NCI-H526 treated with DMSO at 0.1 percent for 48 hours (cell line): ENCODE measurements at places on chromosomes 6 and 20.

GRCh38 chr20:62067547-62068260 is 2.0 kb upstream of the TAF4 start:
- no peak for DNase-seq

GRCh38 chr6:145798530-145798929 is 16.1 kb downstream of the FBXO30 start:
- no peak for DNase-seq

DNA sequence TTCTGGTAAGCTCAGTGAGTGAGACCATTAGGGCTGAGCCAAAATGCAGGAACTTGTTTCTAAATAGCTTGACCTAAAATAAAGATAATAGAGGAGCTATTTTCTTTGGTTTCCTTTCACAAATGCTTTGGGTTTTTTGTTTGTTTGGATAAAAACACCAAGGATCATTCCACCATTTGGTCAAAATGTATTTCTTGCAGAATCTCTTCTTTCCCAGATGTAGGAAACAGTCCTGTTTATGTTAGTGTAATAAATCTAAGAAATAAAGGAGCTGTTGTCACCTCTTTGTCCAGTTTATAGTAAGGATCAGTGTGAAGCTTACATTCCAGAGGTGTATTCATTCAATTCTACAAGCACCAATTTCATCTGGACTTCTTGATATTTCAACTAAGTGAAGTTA is 297.8 kb downstream of the GJA1 start:
- DNase-seq = no peak

GRCh38 chr20:38889792-38890496 is 36.3 kb upstream of the FAM83D start:
- peak; percentile 41 for DNase-seq

GRCh38 chr6:43171707-43172103 is 636 bp downstream of the SRF start:
- no peak for DNase-seq

DNA sequence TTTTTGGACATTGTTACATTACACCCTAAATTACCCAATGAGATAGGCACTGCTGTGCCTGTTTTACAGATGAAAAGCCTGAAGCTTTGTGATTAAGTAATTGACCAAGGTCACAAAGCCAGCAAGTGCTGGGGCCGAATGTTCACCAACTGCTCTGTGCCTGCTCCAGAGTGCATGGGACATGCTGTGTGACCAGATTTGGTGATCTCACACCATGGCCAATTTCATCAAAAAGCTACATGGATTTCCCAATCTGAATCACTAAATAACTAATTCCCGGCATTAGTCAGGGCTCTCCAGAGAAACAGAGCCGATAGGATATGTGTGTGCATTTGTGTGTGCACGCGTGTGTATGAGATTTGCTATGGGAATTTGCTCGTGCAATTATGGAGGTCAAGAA is 228.3 kb upstream of the ECI2 start:
- DNase-seq = no peak

- DNase-seq = no peak
Measured at GRCh38 chr6:39213195-39213920, 15.9 kb downstream of the KCNK5 start.

DNA sequence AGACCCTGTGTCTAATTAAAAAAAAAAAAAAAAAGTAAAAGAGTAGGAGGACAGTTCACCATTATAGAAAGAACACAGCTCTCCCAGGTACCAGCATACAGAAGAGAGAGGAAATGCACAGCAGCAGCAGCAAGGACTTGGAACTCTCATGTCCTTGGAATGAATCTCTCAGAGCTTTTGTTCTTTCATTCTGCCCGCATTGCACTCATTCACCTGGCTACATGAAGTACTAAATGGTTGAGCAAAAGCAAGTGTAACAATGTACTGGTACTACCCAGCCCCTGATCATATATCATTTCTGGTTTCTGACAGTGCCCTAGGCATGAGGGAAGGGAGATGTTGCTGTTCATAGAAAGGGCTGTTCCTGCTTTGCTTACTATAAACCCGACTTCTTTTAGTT is 12.1 kb upstream of the BTN3A3 start:
- no peak for DNase-seq
